ENCODE measurements at places on chromosomes 4 and X.

DNA sequence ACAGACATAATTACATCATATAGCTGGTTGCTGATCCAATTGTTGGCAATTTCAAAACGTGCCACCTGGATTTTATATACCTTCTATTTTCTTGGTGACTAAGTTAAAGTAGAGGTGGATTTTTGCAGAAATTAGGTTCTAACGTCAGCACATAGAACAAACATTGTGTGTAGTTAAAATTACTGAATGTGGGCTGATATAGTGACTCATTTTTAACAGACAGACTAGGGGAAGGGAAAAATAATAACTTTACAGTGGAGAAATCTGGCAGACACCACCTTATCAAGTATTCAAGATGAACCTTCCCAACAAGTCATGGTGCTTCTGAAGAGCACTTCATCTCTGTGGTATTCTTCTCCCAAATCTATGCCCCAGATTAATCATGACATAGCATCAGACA is 134.5 kb downstream of the UCHL1 start:
- DNase-seq = no peak

- no peak for DNase-seq
Observed at GRCh38 chrX:46841346-46841745, 4.5 kb downstream of the RP2 start.

DNA sequence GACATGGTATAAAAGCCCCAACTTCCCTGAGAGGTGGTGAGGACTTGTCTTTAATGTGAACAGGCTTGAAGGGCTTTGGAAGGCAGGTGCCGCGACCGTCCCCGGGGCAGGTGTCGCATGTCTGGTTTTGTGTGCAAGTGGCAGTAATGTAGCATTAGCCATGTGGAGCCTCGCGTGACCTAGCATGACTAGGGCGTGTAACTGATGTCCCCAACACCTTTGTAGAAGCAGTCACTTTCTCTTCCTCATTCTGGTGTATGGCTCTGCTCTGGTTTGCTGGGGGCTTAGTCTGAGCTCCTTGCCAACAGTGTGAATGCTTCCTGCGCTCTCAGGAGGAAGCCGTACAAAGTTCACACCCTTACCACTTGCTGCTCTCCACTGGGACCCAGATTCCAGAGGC is 145.7 kb downstream of the AMMECR1 start:
- DNase-seq = no peak

DNA sequence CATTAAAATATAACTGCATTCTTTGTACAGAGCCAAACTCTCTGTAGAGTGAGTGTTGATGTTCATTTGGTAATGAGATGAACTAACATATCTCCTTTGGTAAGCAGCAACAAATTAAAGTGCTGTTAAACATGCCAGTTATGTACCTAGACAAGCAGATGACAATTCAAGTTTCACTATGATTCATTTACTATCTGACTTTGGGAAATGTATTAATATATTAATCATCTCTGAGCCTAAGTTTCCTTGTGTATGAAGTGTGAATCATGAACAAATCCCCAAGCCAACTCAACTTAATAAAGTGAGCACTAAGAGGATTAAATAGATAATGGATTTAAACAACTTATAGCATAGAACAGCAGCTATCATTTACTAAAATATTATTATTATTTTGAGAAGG is 1044.2 kb downstream of the GLUD2 start:
- no peak for DNase-seq

GRCh38 chr4:110586131-110586850 is 36.6 kb downstream of the PITX2 start:
- DNase-seq = no peak

- DNase-seq = no peak
Observed at GRCh38 chrX:108105473-108105872, 13.9 kb downstream of the ATG4A start.

GRCh38 chrX:110588164-110588563 is 207.5 kb downstream of the CHRDL1 start:
- no peak for DNase-seq

GRCh38 chr4:14446904-14447303 is 555.4 kb upstream of the CPEB2 start:
- no peak for DNase-seq

- no peak for DNase-seq
Observed at GRCh38 chr4:103030791-103031190, 11.3 kb upstream of the SLC9B1 start.

DNA sequence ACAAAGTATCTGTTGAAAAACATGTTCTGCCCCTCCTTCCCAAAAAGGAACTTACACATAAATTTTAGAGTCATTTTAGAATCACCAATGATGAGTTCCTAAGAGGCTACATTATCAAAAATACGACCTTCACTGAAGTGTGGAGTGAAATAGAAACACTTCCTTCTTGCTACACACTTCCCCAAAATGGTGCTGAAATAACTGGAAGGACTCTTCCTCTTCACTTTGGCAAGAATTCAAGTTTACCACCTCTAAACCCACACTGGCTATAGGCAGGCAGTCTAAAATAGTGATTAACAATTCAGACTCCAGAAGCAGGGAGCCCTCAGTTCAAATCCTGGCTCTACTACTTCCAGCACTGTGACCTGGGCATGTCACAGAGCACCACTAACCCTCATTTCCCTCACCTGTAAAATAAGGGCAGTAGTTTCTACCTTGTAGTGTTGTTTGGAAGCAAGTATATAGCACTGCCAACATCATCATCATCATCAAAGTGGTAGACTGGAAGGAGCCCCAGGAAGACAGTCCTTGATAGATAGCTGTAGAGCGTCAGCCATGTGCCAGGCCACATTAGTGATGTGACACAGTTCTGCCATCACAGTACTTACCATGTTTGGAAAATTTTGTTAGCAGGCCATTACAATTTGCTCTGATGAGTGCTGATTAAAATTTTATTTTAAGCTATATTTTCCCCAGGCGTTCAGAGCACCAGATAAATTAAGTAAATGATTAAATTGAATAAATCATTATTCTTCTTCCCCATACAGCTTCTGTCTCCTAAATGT is 103.3 kb downstream of the PARM1 start:
- no peak for DNase-seq

DNA sequence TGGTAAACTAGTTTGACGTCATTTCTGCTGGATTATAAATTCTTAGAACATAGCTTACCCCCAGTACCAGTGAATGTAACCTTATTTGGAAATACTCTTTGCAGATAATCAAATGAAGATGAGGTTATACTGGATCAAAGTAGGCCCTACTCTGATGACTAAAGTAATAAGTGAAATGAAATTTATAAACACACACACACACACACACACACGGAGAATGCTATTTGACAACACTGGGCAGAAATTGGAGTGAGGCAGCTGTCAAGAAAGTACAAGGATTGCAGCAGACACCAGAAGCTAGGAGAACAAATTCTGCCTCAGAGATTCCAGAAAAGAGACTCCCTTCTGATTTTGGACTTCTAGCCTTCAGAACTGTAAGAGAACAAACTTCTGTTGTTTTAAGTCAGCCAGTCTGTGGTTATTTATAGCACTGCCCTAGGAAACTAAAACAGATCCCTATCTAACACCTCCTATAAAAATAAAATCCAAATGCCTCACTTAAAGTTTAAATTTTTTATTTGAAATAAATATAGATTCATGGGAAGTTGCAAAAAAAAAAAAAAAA is 448.6 kb downstream of the PCDH18 start:
- DNase-seq = no peak

- DNase-seq = no peak
Observed at GRCh38 chr4:80540349-80540748, 204.8 kb downstream of the CFAP299 start.

DNA sequence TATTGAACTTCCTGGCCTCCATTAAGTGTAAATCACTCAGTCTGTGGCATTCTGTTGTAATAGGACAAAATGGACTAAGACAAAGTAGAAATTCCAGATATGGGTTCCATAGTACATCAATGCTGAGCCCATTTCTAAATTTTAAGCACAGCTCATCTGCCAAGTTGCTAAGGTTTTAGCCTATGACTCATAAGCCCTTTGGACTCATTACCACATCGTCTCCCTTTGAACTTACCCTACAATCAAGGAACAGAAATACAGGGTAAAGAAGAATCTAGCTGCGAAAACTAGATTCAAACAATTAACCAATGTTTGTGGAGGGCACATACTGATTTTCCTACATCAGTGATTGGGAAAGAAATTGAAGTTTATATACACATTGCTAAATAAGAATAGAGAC is 31.8 kb downstream of the NAA11 start:
- no peak for DNase-seq

- no peak for DNase-seq
Observed at GRCh38 chr4:75249739-75250138, 264.5 kb downstream of the RCHY1 start.

DNA sequence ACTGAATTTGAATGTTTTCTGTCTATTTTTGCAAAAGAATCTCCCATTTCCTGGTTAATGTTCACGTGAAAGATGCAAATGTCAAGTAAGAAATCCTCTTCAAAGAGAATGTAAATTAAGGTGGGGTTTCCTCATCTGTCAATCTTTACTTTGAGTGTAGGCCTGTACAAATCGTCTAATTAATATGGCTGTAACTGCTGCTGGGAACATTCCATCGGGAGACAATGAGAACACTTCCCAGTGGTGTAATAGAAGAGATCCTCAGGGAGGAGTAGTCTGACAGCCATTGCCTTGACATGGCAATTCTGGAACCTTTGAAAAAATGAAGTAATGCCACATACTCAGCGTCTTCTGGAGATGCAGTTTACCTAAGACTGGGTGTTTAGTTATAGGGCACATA is 3.7 kb downstream of the EREG start:
- no peak for DNase-seq

- DNase-seq = no peak
Observed at GRCh38 chr4:168831585-168831918, 178.5 kb downstream of the CBR4 start.

All from NK-92 treated with Interleukin-12 subunit alpha and Interleukin-12 subunit beta, amount 100 ng/mL, for 24 hours (cell line).